ENCODE measurements at places on chromosomes 1 and 21. TPM values are rescaled to one million over a fixed set of nuclear protein-coding genes. Genes with fewer than 3 reads are reported as not detected.

CALML6 gene
- total RNA-seq, result 0.49 TPM

SLFNL1 gene
- not detected for total RNA-seq

UBE2U gene
- not detected for total RNA-seq

SLAMF9 gene
- total RNA-seq, result 0.25 TPM

NBPF10 gene
- total RNA-seq, result 0.78 TPM

CR1L gene
- total RNA-seq, result not detected

FAM177B gene
- total RNA-seq, result not detected

S100A3 gene
- total RNA-seq, result 104 TPM

SPATA1 gene
- 1.3 TPM for total RNA-seq

ADAMTS5 gene
- total RNA-seq, result not detected

C1orf141 gene
- total RNA-seq, result not detected

ZNF436 gene
- total RNA-seq, result 5.6 TPM

GJA9 gene
- total RNA-seq, result 0.07 TPM

FAM167B gene
- 0.33 TPM for total RNA-seq

PHTF1 gene
- 14.8 TPM for total RNA-seq

FHAD1 gene
- 0.29 TPM for total RNA-seq

COPA gene
- total RNA-seq, result 81.0 TPM

PEX14 gene
- total RNA-seq, result 14.3 TPM

OLFML2B gene
- total RNA-seq, result 0.32 TPM

CLCA4 gene
- total RNA-seq, result not detected

IGFN1 gene
- total RNA-seq, result 0.64 TPM

NBPF1 gene
- 22.0 TPM for total RNA-seq

SLC25A34 gene
- total RNA-seq, result not detected

ERVH48-1 gene
- total RNA-seq, result not detected

AKR7A2 gene
- 55.0 TPM for total RNA-seq

KCNQ4 gene
- 0.43 TPM for total RNA-seq

All from A549 treated with GW870086 at 1 μM for 4 hours (cell line).